ENCODE measurements at places on chromosomes 7 and 10.

DNA sequence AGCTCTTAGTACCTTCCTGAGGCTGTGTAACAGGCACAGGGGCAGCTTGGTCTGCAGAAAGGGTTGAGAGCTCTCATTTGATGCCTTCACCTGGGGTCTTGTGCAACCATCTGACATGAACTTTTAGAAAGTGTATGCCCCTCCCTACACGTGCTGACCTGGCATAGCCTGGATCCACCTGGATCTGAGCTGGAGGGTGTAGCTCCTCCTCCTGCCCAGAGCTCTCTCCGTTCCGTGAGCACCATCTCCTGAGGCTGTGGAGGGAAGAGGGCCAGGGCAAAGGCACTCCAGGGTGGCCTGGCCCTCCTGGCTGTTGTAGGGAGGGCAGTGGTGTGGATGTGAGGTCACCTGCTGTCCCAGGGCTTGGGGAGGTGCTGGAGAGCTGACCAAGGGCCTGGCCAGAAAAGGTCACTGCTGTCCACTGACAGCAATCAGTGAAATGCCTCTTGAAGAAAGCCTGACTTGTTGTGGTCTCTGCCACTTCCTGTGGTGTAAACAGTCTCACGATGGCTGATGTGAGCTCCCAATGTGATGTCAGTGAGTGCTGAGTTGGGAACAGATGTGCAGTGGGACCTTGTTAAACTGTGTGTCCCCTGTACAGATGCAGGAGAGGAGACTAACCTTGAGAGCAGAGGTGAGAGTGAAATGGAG, 23.0 kb downstream of the AMZ1 start:
- peak; percentile 15 for DNase-seq

- DNase-seq: no peak
Measured at GRCh38 chr7:71886046-71886445, 526.1 kb downstream of the CALN1 start.

DNA sequence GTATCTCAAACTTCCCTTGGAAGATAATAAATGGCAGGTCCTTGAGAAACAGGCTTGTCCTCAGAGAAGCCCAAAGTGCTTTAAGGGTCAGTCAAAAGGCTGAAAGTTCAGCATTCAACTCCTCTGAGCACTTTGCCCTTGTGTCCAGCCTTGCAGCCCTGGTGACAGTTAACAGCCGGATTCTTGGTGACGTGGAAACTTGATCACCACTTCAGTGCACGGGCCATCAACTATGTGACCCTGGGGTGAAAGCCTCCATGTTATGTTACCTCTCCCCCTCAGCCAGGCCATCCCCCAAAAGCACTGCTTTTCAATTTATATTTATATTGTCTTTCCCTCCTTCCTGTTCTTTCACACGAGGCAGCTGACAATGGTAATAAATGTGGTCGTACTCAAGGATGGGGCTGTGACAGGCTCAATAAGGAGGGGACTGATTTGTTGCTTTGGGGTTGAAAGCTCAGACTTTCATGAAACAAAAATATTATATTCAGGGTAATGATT, 164.0 kb upstream of the NRP1 start:
- DNase-seq: no peak

- no peak for DNase-seq
Measured at GRCh38 chr10:62655337-62655994, 149.1 kb upstream of the ADO start.

- no peak for DNase-seq
Measured at GRCh38 chr10:120802935-120803334, 48.2 kb upstream of the WDR11 start.

- no peak for DNase-seq
Measured at GRCh38 chr7:80357530-80357929, 154.3 kb downstream of the GNAT3 start.

GRCh38 chr10:132880128-132880981, 62.0 kb downstream of the CFAP46 start:
- DNase-seq: no peak

DNA sequence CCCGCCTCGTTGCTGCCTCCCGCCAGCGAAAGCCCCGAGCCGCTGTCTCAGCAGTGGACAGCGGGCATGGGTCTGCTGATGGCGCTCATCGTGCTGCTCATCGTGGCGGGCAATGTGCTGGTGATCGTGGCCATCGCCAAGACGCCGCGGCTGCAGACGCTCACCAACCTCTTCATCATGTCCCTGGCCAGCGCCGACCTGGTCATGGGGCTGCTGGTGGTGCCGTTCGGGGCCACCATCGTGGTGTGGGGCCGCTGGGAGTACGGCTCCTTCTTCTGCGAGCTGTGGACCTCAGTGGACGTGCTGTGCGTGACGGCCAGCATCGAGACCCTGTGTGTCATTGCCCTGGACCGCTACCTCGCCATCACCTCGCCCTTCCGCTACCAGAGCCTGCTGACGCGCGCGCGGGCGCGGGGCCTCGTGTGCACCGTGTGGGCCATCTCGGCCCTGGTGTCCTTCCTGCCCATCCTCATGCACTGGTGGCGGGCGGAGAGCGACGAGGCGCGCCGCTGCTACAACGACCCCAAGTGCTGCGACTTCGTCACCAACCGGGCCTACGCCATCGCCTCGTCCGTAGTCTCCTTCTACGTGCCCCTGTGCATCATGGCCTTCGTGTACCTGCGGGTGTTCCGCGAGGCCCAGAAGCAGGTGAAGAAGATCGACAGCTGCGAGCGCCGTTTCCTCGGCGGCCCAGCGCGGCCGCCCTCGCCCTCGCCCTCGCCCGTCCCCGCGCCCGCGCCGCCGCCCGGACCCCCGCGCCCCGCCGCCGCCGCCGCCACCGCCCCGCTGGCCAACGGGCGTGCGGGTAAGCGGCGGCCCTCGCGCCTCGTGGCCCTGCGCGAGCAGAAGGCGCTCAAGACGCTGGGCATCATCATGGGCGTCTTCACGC, 825 bp downstream of the ADRB1 start:
- no peak for DNase-seq

DNA sequence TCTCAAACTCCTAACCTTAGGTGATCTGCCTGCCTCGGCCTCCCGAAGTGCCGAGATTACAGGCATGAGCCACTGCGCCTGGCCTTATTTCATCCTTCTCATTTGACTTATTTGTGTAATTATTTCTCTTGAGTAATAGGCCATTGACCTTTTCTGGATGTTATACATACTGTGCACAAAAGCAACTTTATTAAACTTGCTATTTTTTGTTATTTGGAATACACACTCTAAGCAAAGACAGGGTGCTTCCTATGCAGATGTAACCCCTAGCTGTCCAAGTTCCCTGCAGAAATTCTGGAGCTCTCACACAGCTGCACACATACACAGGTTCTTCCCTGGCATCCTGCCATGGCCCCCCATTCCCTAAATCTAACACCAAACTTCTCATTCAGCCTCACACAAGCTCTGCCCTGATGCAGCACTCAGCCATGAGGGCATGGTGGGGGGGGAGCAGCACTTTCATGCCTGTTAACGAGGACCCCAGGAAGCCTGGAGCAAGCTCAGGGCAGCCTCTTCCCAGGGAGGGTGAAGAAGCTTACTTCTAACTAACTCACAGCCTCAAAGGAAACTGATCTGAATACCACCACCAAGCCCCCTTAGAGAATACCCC, 33.2 kb downstream of the SH3PXD2A start:
- no peak for DNase-seq

DNA sequence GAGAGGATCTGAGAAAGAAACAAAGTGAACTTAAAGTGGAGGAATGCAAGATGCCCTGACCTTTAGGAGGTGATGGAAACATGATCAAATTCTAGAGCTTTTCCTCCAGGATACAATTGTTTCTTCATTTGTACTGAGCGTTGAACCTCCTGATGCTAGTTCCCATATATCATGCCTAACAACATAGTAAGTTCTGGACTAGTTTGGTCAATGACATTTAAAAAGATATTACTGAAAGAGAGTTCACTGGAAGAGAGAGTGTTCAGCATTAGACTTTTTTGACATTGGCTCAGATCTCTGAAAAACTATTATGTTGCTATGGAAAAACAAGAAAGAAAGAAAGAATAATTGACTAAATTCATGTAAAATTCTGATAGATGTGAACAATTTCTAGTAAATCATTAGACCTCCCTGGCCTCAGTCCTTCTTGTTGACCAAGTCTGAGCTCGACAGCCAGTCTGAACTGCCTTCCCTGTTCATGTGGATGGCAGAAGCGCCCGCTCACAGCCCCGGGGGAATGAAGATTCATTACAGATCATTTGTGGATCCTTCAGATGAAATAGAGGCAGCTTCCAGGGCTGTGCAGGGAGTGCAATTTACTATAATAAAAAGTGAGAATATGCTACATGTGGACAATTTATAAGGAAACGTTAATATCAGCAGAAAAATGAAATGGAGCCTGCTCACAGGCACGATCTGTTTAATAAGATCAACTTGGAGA, 442.1 kb downstream of the GRID1 start:
- no peak for DNase-seq

- DNase-seq: no peak
Measured at GRCh38 chr10:90813594-90814365, 44.1 kb downstream of the HTR7 start.

DNA sequence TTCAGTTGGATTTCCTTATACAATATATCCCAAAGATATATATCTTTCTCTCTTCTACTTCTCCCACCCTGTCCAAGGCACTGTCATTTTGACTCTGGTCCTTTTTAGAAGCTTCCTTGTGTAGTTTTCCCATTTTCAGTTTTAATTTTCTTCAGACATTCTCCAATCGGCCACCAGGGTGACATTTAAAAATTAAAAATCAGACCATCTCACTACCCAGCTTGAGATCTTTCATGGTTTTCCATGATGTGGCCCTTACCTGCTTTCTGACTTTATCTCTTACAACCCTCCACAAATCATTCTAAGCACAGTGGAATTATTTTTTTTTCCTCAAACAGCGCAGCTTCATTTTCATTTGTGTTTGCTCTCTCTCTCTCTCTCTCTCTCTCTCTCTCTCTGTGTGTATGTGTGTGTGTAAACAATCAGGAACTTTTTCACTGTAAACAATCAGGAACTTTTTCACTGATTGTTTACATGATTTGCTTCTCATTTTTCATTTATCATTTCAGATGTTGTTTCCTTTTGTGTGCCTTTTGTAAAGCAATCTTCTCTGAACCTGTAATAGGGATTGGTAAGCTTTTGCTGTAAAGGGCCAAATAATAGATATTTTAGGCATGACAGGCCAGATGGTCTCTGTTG, 348.9 kb downstream of the ATRNL1 start:
- DNase-seq: no peak

- DNase-seq: no peak
Measured at GRCh38 chr7:40800771-40801170, 666.0 kb downstream of the SUGCT start.

- DNase-seq: no peak
Measured at GRCh38 chr7:50160206-50160605, 67.2 kb upstream of the ZPBP start.

GRCh38 chr7:826230-826917, 5.9 kb upstream of the SUN1 start:
- no peak for DNase-seq

DNA sequence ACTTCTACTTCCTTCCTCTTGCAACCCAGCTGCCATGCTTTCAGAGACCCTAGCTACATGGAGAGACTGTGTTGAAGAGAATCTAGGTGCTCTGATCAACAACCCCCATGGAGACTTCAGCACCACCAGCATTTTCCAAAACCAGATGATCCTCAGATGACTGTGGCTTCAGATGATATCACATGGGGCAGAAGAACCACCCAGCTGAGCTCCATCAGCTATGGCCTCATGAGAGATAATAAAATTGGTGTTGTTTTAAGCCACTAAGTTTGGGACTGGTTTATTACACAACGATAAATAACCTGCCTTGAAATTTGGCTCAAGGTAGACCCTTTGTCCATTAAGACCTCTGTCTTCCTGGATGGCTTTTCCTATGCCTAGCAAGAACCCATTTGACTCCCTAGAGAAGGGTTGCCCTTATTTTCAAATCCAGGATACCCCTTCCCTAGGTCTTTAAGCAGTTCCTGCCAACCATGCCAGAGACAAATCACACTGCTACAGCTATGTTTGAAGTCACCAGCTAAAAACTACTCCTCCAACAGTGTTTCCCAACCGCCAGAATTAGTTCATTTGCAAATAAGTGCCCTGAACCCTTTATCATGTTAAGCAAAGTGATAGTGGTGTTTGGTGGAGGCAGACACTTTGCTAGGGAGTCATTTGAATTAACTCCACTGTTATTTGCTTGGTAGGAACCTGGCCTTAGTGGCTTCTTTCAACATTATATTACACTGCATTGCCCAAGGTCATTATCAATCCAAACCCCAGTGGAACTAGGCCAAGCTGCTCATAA, 136.9 kb upstream of the PALS2 start:
- DNase-seq: no peak

- no peak for DNase-seq
Measured at GRCh38 chr7:6615723-6616555, 529 bp downstream of the ZNF853 start.

GRCh38 chr7:155405399-155406318, 52.3 kb upstream of the EN2 start:
- DNase-seq: no peak

- no peak for DNase-seq
Measured at GRCh38 chr10:7817984-7818294, 366 bp upstream of the TAF3 start.

GRCh38 chr7:157273208-157274093, 63.4 kb upstream of the DNAJB6 start:
- DNase-seq: peak; percentile 25

DNA sequence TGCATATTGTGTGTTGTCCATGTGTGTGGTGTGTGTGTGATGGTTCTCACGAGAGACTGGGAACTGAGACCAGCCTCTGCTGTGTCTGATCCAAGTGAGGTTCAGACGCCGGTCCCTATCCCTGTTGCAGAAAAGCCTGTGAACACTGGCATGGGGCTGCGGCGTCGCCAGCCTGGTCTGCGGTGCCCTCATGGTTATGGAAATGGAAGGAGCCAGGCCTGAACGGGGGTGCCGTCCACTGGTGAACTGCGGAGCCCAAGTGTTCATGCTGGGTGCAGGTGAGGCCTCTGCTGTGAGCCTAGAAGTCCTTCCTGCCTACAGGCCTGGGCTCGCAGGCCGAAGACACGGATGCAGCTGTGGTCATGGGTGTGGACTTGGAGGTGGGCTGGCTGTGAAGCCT, 18.7 kb upstream of the NCAPG2 start:
- no peak for DNase-seq

- DNase-seq: no peak
Measured at GRCh38 chr7:14761510-14762296, 140.8 kb downstream of the DGKB start.

GRCh38 chr7:22173685-22174573, 183.0 kb downstream of the RAPGEF5 start:
- DNase-seq: no peak

DNA sequence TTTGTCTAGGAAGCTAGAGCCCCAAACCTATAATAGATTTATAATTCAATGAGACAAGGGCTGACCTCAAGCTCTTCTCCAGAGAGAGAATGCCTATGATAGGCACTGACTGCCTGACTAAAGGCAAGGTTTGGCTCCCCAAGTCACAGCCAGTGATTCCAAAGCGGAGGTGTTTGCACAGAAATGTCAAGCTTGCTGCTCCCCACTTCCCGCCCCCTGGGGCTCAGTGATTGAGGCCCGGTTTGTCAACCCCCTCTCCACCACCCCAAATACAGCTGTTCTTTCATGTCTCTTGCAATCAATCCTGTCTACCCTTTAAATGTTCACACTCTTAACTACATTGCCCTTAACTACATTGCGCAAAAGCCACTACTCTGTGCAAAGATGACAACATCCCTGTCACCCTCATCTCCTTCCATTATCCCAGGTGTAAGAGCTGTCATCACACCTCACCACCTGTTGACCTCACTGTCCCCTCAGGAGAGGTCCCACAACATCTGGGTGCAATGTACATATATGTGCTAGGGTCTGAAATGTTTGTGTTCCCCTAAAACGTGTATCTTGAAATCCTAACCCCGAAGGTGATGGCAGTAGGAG, 58.0 kb downstream of the NUDCD3 start:
- no peak for DNase-seq

- no peak for DNase-seq
Measured at GRCh38 chr10:1545524-1545923, 191.8 kb downstream of the ADARB2 start.

Data from stimulated activated CD4-positive, alpha-beta T cell treated with anti-CD3 and anti-CD28 coated beads, Interleukin-12 subunit alpha, Interleukin-12 subunit beta, amount 100 ng/mL, for 48 hours (primary cell).